ENCODE measurements at places on chromosomes 7 and 10. TPM values are rescaled to one million over a fixed set of nuclear protein-coding genes. Genes with fewer than 3 reads are reported as not detected.
A peak's percentile ranks its signal among the peaks of the same experiment; 100 is the strongest.

- H3K36me3 ChIP-seq = no peaks in the 10 kb centered on the region
- peak overlapping the region; percentile 92 for H3K27ac ChIP-seq
- no peak overlapping the region for H3K4me3 ChIP-seq
- H3K4me1 ChIP-seq = peaks cover 49% of the 10 kb centered on the region
- DNase-seq = peak; percentile 83
Observed at GRCh38 chr10:70227548-70228320, 5.5 kb downstream of the PPA1 start.

DNA sequence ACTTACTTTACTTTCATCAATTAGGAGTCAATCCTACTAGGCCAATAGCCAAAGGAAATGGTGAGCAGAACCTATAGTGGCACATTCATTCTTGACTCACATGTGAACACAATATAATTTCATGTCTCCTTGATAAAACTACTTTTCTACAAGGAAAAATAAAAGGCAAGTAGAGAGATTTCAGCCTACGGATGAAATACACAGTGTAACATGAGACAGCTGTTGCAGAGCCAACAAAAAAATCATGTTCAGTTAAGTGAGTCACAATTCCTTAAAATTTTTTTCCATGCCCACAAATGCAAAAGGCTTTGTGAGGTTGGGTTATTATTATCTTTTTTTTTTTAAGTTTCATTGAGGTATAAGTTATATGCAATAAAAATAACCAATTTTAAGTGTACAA is 54.8 kb downstream of the GPR141 start:
- no peak overlapping the region for H3K4me3 ChIP-seq
- no peak for DNase-seq
- H3K4me1 ChIP-seq = no peaks in the 10 kb centered on the region
- no peaks in the 10 kb centered on the region for H3K27me3 ChIP-seq

DNA sequence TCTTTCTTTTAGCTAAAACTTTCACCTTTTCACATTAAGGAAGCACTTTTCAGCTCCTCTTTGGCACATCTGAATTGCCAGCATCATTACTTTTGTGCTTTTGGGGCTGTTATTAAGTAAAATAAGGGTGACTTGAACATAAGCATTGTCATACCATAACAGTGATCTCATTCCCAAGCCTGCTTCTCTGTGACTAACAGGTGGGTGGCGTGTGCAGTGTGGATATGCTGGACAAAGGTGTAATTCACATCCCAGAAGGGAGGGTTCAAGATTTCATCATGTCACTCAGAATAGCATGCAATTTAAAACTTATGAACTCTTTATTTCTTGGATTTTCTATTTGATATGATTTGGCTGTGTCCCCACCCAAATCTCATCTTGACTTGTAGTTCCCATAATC is 517.4 kb upstream of the MKI67 start:
- no peak for DNase-seq
- no peak overlapping the region for H3K4me3 ChIP-seq
- no peak overlapping the region for H3K27ac ChIP-seq
- no peaks in the 10 kb centered on the region for H3K27me3 ChIP-seq
- H3K4me1 ChIP-seq = no peaks in the 10 kb centered on the region

Gene DGKB
- 0.11 TPM for total RNA-seq

Gene MACC1
- total RNA-seq = 7.7 TPM

Gene SP8
- total RNA-seq = not detected

DNA sequence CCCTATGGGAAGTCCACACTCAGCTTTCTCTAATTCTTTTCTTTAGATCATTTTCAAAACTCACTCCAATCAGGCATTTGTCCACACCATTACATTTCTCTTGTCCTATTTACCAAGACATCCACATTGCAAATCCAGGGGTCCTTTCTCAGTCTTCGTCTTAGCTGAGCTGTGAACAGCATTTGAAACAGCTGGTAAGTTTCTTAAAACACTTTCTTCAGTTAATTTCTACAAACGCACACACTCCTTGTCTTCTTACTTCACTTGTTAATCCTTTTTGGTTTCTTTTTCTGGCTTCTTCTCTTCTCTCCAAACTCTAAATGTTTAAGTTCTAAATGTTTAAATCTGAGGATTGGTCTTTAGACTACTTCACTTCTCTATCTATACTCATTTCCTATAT is 769.3 kb downstream of the PHTF2 start:
- H3K4me3 ChIP-seq = no peak overlapping the region
- no peaks in the 10 kb centered on the region for H3K27me3 ChIP-seq

Gene SORCS1
- 6.6 TPM for total RNA-seq

DNA sequence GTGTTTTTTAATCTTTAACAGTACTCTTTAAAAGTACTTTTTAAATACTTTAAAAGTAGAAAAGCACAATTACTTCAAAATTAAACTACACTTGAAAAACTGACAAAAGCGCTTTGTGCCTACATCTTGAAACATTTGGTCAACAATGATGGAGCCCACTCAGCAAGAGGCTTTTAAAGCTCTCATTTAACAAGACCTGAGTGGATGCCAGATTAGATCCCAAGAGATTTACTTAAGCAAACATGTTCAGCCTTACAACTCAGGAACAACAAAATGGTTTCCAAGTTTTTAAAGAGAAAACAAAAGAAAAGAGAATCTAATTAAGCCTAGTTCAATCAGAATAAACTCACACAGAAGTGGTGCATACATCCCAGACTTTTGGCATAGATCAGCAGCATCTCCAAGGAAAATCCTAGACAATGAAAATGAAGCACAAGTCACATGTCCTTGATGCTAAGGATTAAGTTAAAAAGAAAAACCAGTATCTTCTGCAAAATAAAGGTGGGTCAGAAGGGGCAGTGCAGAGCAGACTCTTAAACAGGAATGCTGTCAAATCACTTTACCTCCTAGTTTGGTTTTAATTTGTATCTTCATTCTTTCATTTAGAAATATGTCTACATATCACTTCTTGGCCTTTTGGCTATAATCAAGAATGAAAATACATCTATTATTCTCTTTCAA is 26.2 kb downstream of the HIBADH start:
- H3K27ac ChIP-seq = no peak overlapping the region

DNA sequence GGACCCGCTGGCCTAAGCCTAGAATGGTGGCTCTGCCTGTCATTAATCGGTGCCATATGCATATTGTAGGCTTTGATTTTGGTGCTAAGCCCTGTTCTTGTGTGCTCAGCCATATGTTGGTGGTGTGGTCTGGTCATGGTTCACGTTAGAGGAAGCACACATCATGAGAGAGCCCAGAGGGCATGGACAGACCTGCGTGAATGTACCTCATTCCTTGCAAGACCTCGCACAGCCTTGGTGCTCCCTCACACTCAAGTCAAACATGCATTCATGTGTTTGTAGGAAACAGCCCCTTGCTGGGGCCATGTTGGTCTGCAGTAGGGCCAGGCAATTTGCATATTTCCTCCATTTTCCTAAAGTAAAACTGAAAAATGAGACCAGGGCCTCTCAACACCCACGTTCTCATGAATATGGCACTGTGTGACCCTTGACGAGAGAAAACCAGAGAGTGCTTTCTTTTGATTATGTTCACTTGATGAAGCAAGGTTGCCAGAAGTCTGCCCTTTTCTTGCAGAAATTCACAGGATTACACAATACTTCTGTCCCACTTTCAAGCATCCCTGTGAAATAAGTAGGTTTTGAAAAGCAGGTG is 268.7 kb downstream of the CELF2 start:
- no peak for DNase-seq
- H3K4me1 ChIP-seq = no peaks in the 10 kb centered on the region
- H3K27ac ChIP-seq = no peak overlapping the region
- H3K4me3 ChIP-seq = no peak overlapping the region

DNA sequence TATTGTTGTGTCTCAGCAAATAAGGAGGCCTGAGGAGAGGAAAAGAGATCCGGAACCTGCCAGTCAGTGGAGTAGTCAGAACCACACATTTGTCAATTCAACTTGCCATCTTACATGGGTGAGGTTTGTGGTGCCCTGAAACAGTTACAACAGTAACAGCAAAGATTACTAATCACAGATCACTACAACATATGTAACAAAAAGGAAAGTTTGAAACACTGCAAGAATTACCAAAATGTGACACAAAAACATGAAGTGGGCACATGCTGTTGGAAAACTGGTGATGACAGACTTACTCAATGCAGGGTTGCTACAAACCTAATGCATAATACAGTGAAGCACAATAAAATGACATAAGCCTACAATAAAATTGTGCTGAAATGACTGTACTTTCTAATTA is 89.4 kb downstream of the LRRN3 start:
- H3K4me1 ChIP-seq = no peaks in the 10 kb centered on the region
- H3K27ac ChIP-seq = no peak overlapping the region
- no peak overlapping the region for H3K4me3 ChIP-seq
- no peak for DNase-seq
- no peaks in the 10 kb centered on the region for H3K27me3 ChIP-seq

Gene CALHM1
- total RNA-seq = not detected

DNA sequence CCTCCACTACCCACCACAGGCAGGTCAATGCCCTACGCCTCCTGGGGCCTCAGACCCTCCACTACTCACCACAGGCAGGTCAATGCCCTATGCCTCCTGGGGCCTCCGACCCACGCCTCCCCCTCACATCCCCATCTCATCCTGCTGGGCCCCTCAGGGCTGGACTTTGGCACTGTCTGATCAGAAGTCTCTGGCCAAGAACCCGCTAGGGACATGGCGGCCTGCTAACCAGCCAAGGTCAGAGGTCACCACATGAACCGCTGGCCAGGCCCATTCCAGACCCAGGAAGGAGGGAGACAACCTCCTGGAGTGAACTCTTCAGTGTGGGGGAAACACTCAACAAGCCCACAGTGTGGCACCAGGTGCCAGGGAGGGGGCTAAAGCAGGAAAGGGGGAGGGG is 55.8 kb downstream of the STK32C start:
- H3K4me1 ChIP-seq = no peaks in the 10 kb centered on the region
- DNase-seq = no peak
- no peak overlapping the region for H3K4me3 ChIP-seq
- no peaks in the 10 kb centered on the region for H3K27me3 ChIP-seq
